ENCODE measurements at places on chromosomes 4 and X.

DNA sequence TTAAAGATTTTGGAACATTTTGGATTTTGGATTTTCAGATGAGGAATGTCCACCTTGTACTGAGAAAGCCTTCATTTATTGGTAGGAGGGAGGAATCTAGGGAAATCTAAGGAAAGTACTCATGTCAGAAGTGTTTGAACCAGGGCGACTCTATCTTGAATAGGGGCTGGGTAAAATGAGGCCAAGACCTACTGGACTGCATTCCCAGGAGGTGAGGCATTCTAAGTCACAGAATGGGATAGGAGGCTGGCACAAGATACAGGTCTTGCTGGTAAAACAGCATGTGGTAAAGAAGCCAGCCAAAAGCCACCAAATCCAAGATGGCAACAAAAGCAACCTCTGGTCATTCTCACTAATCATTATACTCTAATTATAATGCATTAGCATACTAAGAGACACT lies 118.9 kb downstream of the MXRA5 start:
- DNase-seq, result no peak

DNA sequence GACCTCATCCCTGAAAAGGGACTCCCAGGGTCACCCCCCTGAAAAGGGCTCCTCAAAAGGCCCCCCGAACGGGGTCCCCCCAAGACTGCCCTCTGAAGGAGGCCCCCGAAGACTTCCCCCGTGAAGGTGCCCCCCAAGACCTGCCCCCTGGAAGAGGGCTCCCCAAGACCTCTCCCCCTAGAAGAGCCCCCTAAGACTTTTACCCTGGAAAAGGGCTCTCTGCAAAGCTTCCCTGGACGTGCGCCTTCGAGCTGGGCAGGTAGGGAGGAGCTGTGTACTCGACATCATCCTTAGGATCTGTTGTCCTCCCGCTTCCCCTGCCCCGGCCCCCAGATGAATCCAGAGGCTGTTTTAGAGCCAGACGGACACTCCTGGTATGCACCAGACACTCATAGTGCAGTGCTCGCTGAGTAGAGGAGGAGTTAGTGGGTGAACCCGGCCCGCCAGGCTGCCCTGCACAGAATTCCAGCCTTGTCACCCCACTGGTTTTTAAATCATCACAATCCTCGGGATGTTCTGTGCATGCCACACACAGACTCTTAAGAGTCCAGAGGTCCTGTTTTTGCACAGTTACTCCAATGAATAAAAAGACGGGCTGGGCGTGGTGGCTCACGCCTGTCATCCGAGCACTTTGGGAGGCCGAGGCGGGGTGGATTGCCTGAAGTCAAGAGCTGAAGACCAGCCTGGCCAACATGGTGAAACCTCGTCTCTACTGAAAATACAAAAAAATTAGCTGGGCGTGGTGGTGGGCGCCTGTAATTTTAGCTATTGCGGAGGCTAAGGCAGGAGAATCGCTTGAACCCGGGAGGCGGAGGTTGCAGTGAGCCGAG lies 5.7 kb upstream of the SLC25A6 start:
- no peak for DNase-seq

- no peak for DNase-seq
Measured at GRCh38 chr4:76449833-76450232, 14.8 kb downstream of the SHROOM3 start.

DNA sequence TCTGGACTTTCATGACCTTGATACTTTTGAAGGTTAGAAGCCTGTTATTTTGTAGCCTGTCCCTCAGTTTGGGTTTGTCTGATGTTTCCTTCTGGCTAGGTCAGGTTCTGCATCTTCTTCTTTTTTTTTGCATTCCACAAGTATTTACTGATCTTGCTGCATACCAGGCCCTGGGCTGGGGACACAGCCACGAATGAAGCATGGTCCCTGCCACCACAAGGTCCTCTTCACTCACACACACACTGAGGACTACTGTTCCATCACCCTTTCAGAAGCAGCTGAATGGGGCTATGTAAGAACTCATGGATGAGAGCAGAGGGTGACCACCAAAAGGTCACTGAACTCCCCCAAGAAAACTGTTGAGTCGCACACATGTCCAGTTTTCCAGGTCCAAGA lies 39.2 kb downstream of the USP11 start:
- no peak for DNase-seq

- DNase-seq, result no peak
Measured at GRCh38 chr4:5921981-5922380, 29.1 kb upstream of the CRMP1 start.

DNA sequence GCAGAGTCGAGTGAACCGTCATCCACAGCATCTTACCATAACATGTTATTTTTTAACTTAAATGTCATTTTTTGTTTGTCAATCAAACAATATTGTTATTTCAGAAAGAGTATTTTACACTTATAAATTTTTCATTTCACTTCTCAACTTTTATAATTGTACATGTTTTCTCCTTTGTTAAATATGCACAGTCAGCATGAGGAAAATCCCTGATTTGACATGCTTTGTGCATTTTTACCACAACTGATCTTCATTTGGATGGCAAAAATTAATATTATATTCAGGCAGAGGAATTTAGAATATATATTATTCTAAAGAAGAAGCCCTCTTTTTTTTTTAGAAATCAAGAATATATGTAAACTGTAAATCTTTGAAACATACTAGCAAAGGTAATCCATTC lies 958.0 kb upstream of the PCDH7 start:
- no peak for DNase-seq

- DNase-seq, result no peak
Measured at GRCh38 chrX:16852617-16853179, 17.5 kb downstream of the RBBP7 start.

DNA sequence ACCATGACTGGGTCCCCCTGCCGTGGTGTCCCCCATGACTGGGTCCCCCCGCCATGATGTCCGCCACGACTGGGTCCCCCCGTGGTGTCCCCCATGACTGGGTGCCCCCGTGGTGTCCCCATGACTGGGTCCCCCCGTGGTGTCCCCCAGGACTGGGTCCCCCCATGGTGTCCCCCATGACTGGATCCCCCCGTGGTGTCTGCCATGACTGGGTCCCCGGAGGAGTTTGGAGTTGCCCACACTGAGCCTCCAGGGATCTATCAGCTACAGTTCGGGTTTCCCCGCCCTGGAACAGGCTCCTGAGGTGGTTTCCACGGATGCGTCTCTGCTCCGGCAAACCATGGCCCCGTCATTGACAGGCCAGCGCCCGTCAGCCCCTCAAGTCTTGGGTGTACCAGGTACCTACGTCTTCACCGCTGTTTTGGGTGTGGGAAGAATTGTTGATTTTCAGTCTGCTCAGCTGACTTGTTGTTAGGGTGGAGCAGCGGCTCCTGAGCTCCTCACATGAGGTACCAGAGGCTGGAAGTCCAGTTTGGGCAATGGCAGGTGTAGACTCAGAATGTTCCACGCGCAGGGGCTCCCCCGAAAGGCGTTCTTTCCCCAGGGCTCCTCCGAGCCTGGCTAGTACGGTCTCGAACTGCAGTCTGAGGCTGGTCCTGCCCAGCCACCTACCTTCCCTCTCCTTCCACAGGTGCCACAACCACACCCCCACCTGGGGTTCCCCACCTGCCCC lies 8.3 kb upstream of the PDE6B start:
- DNase-seq, result no peak

- no peak for DNase-seq
Measured at GRCh38 chrX:136779346-136779781, 1.4 kb downstream of the ARHGEF6 start.

Measured in stimulated activated CD8-positive, alpha-beta memory T cell treated with anti-CD3 and anti-CD28 coated beads, Interleukin-15, amount 100 ng/mL, for 48 hours (primary cell).